ENCODE measurements at places on chromosomes 5 and 9.

DNA sequence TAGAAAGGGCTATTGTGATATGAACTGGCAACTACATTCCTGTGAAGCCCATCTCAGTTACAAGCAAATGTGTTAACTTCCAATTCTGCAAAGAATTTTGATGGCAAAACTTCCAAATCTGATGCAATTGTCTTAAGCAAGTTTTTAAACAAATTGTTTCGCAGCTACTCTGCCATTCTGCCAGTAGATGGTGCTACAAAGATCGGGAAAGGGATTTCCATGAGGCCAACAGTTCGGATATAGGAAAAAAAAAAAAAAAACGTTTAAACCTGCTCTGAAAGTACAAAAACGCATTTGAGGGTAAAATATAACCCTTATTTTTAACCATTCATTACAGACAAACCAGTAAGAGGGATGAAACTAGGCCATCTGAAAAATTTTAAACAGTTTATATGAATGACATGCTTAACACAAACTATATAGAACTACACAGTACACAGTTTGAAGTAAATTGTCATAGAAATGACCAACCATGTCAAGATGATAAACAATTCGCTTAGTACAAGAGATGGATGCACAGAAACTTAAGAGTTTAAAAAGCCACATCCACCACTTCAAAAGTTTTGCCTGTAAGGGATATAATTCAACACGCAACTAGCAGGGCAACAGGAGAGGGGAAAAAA is 2.2 kb downstream of the HNRNPA0 start:
- no peak for DNase-seq

- no peak for DNase-seq
Measured at GRCh38 chr5:178143901-178144300, 9.8 kb downstream of the NHP2 start.

GRCh38 chr5:139903795-139904565 is 108.4 kb downstream of the PSD2 start:
- DNase-seq, result no peak

- DNase-seq, result no peak
Measured at GRCh38 chr9:78215706-78216105, 20.2 kb upstream of the CEP78 start.

DNA sequence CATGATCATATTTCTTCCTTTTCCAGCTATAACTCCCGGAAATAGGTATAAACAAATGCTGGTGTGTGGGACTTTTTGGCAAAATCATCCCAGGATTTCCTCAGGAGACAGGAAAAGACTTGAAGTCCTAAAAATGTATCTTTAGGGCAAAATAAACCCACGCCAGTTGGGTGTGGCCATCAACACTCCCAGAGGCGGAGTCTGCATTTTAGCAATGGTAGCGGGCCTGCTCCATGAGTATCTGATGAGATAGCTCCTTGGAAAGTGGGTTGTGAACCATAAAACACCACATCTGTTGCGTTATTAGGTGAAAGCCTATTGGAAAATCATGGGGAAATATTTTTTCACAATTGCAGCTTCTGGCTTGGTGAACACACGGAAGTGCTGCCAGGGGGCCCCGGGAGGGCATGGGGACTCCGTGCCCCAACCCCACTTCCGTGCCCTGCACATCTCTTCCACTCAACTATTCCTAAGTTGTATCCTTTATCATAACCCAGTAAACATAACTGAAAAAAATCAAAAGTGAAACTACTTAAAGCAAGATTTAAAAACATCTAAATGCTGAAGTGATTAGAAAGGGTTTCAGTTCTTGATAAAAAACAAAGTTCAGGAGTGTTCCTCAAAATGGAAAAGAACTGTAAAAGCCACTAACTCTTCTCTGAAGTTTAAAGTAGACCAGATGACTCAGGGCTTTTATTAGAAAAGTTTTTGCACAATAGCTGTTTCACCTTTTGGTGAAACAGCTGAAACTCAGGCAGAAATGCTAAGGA is 111.2 kb downstream of the LRRC70 start:
- no peak for DNase-seq

DNA sequence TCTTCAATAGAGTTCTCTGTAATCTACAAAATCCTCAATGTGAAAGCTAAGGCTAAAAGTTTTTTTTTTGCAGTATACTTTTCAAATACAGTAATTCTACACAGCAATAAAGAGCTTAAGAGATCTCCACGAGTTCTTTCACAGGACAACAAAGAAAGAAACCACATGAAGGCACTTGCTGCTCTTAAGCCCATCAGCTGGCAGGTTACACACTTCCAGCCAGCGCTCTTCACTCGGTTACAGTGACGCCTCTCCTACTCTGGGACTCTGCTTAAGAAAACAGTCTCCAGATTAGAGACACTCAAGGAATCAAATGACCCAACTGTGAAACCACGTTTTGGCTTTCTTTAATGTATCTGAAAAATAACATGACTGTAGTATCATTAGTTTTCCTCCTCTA is 85.0 kb downstream of the ROR2 start:
- DNase-seq, result no peak

Measured in stimulated activated CD4-positive, alpha-beta T cell treated with anti-CD3 and anti-CD28 coated beads, Interleukin-1b, Interleukin-23, amount 100 ng/mL, for 48 hours (primary cell).